H7 (cell line): ENCODE measurements at places on chromosomes 3 and 15. TPM values are rescaled to one million over a fixed set of nuclear protein-coding genes. Genes with fewer than 3 reads are reported as not detected.

DNA sequence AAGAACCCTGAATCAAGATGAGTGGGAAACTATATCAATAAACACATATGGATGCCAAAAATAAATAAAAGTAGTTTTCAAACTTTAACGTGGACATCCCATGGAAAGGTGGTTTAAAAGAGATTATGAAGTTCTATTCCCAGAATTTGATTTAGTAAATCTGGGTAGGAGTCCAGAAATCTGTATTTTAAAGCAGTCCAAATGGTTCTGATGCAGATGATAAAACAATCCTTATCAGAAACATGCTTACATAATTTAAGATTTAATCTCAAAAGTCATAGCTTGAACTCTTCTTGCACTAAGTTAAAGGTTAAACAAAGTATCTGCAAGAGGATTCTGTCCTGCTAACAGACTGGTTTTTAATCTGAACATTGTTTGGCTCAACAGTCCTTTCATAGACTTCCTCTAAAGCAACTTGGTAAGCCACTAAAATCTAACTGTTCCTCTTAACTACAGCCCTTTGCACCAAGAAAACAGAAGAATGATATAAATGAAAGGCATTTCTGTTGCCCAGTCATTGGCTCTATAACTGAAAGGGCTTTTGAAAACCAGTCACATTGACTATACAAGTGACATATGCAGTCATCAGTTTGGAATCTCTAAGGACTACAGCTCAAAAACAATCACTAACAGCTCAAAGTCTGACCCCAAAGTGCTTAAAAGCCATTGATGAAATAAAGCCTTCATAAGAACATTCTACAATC, 23.4 kb upstream of the MAP4 start:
- peak; percentile 17 for DNase-seq

- no peak for DNase-seq
These were observed 178.9 kb downstream of the IL5RA start for GRCh38 chr3:2931265-2931664.

GRCh38 chr3:12970684-12971083, 102.5 kb downstream of the IQSEC1 start:
- no peak for DNase-seq

GRCh38 chr3:127000119-127000518, 17.2 kb downstream of the PLXNA1 start:
- no peak for DNase-seq

- no peak for DNase-seq
These were observed 44.6 kb upstream of the LEKR1 start for GRCh38 chr3:156781310-156782230.

DNA sequence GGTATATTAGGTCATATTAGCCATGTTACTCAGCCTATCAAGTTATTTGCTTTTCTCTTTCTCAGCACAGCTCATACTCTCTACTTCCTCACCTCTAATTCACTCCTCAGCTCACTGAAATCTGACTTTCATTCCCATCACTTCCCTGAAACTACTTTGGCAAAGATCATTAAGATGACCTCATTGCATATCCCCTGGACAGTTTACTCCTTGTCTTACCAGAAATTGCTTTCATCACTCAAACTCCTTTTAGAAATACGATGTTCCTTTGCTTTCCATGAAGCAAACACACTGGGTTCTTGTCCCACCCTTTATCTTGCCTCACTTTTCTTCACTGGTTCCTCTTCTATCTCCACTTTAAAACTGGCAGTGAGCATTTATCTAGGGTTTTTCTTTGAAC, 354.4 kb downstream of the TUSC7 start:
- no peak for DNase-seq

DNA sequence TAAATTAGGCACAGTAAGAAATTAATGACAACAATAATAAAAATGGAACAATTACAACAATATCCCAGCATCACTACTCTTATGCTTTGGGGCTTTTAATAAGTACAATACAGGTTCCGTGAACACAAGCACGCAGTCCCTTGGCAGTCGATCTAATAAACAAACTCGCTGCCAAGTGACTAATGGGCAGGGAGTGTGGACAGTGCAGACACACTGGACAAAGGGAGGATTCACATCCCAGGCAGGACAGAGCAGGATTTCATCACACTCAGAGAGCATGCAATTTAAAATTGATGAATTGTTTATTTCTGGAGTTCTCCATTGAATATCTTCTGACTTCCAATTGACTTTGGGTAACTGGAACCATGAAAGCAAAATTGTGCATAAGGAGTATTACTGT, 524.1 kb upstream of the CFAP20DC start:
- no peak for DNase-seq

DNA sequence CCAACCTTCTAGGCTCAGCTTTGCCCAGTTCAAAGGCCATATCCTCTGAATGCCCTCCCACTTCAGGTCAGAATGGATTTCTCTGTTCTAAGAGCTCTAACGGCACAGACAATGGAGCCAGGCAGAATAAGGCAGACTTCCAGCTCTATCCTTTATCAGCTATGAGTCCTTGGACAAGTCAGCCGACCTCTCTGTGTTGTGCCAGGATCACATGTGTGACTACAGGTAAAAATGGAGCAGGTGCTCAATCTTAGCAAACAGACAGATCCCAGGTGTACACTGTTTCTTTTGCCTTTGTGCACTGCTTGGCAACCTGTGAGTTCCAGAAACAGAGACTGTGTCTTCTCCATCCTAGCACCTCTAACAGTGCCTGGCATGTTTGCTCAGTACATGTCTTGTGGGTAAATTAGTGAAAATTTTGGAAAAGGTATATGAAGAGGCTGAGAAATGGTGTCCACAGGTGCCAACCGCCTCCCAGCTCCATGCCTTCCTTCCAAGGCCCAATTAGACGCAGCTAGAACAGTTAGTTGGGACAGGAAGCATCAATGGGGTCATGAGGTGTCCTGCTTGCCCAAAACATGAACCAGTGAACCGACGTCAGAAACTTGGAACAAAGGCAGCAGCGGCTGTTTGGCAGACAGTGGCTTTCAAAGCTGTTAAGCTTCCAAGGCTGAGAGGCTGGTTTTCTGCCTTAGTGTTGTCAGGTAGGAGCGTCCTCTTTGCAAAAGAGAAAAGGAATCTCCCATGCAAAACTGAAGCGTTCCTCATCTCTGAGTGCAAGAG, 28.7 kb downstream of the TLE3 start:
- DNase-seq, result no peak

The CXCR6 gene
- total RNA-seq, result not detected in 2 replicates

The GOLGA6D gene
- total RNA-seq, result 0.28 and 1.1 TPM in 2 replicates

The POLQ gene
- 9.4 and 13.3 TPM in 2 replicates for total RNA-seq

The VIPR1 gene
- total RNA-seq, result 1.9 and 2.2 TPM in 2 replicates

The TM4SF4 gene
- total RNA-seq, result not detected in 2 replicates
